ENCODE measurements at places on chromosomes 1 and 21. TPM values are rescaled to one million over a fixed set of nuclear protein-coding genes. Genes with fewer than 3 reads are reported as not detected.

DNAI4 gene
- 2.4 TPM for total RNA-seq

SPRR5 gene
- not detected for total RNA-seq

ILDR2 gene
- total RNA-seq: 0.69 TPM

HAO2 gene
- total RNA-seq: not detected

IL19 gene
- total RNA-seq: not detected

VANGL1 gene
- total RNA-seq: 27.1 TPM

OR2L8 gene
- total RNA-seq: not detected

DNA sequence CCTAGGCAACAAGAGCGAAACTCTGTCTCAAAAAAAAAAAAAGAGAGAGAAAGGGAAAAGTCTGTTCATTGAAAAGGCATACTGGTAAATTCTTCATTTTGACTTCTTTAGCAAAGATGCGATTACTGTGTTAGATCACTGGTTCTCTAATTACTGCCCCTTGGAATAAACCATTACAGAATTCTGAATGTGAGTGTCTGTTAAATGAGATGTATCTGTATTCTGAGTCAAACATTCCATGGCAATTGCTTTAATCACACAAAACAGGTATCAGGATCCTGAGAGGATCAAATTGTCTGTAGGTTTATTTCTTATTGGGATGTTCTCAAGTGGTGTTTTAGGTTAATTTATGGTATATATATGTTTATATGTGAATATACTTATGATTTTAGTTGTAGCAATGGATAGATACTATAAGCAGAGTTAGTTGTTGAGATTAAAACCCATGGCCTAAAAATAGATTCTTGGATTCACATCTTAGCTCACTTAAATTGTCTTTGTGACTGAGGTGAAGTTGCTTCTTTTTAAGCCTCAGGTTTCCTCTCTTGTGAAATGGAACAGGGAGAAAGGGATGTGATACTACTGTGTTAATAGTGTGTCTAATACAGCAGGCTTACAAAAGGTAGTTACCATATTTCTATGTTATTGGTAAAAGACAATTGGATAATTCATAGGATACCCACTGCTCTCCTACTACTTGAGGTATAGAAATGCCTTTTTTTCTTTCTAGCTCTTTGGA, 16.2 kb downstream of the SRRM1 start:
- DNase-seq: no peak

DNA sequence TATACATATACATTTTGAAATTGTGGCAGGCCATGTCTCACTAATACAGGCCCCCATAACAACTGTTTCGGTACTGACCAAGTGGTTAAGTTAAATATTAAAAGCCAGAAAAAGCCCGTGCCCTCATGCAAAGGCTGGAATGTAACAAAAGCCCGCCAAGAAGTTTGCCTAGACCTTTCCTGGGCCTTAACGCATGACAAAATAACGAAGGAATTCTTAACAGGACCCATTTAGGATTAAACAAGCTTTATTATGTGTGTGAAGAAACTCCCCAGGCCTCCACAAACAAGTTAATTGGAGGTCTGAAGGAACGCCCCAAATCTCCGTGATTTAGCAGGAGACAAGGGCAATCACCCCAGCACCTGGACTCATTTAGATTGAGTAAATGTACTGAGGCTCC, 42.4 kb downstream of the TNFSF4 start:
- no peak for DNase-seq

GRCh38 chr1:228666686-228667623, 68.3 kb upstream of the RHOU start:
- DNase-seq: no peak

GRCh38 chr1:147756341-147756740, 4.1 kb downstream of the GJA5 start:
- DNase-seq: no peak

GRCh38 chr1:158124034-158124433, 56.7 kb upstream of the CD1D start:
- no peak for DNase-seq

DNA sequence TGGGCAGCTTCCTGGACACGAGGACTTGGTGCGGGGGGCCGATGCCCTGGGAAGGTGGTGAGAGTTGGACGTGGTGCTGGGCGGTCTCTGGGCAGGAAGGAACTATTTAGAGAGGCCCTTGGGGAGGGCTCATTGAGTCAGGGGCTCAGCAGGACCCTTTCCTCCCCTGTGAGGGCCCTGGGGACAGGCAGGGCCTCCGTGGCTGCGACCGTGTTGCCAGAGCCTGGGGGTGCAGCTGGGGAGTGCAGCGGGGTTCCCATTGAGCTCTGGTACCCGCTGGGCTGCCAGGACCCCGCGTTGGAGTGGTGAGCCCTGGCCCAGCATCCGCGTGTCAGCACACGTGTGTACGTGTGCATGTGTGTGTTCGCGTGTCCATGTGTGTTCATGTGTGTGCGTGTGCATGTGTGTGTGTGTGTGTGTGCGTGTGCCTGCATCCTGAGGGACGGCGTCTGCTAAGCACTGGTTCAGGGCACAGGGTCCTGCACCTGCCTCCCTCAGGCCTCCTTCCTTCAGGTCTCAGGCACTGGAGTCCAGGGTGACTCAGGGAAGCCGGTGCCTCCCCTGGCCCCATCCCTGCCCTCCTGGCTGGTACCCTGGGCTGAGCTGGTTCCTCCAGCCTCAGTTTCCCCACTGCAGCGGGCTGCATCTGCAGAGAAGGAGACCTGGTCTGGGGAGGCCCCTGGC, 10.7 kb downstream of the RNF223 start:
- no peak for DNase-seq

GRCh38 chr1:203063287-203063686, 22.5 kb downstream of the MYOG start:
- no peak for DNase-seq

Measured in LHCN-M2 (cell line).